ENCODE measurements at places on chromosomes 11 and 22.

GRCh38 chr11:19703211-19703610, 9.4 kb upstream of the NAV2 start:
- DNase-seq: no peak

DNA sequence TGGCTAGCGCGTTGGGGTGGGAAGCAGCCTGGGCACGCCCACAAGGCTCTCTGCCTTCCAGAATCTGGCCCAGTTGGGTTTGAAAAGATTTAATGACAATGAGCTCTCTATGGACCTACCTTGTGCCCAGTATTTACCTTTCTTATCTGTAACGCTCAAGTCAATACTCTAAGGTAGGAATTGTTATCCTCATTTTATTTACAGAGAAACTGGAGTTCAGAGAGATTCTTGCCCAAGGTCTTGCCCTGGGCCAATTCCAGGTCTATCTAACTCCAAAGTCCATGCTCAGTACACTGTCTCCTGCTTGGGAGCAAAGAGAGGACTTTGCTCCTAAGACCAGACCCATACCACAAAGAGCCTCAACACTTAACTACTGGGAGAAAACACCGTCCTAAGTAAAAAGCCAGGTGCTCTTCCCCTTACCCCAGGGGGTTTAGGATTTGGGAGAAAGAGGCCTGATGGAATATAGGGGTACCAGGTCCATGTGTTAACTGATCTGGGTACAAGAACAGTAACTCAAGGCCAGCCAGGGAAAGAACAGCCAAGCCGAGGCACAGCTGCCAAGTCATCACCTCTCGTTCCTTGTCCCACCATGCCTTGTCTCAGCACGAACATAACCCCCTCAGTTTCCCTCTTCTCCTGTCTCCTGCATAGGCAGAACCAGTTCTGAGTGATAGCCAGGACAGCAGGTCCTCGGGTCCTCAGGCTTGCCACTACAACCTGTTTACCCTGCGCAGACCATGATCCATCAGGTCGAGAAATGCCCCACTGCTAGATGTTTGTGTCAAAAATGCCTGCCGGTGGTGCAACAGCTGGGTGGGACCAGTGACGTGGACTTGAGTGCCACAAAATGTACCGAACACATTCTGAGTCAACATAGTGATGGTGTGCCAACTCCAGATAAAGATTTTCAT, 14.6 kb downstream of the APOA4 start:
- DNase-seq: no peak

DNA sequence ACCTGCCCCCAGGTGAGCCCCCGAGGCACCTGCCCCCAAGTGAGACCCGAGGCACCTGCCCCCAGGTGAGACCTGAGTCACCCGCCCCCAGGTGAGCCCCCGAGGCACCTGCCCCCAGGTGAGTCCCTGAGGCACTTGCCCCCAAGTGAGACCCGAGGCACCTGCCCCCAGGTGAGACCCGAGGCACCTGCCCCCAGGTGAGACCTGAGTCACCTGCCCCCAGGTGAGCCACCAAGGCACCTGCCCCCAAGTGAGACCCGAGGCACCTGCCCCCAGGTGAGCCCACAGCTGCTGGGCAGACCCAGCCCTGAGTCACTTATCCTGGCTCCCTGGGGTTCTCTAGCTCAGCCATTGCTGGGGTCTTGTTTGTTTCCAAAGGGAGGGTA, 36.2 kb downstream of the MUC5B start:
- no peak for DNase-seq

GRCh38 chr11:104705490-104706190, 192.6 kb downstream of the CASP12 start:
- no peak for DNase-seq

DNA sequence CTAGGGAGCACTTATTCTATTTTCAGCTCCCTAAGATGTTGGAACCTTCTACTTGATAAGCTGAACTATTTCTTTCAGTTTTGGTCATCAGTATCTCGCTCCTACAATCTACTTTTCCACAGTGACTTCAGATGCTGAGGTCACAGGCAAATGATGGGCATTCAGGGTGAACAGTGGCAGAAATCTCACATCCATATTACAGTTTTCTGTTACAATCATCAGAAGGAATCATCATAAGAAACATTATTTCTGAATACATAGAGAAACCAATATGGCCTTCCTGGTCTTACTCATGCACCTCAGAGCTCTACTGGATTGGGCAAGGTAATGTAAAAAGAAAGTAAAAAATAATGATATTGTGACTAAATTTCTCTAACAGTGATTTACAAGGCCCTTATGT, 39.4 kb upstream of the DDI1 start:
- no peak for DNase-seq

DNA sequence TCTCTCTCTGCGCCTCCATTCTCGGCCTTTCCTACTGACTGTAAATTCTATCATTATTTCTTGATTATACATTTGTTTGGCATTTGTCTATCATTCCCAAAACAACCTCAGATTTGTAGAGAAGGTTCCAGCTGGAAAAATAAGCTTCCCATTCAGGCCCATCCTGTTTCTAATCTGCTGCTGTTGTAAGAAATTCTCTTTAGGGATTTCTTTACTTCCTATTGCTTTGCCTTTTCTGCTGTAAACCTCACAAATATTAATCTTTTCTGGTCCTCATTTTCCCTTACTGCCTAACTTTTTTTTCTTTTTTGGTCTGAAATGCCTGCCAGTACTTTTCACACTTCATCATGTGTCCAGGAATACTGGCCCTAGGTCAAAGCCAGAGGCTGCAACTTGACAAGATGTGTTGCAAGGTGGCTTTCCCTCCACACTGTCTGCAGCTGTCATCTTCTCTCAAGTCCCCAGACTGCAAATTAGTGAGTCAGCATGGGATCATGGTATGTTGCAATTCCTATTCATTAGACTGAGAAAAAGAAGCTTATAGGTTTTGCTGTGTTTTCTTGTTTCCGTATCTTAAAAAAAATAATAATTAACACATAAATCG, 858.7 kb upstream of the CHORDC1 start:
- DNase-seq: no peak

DNA sequence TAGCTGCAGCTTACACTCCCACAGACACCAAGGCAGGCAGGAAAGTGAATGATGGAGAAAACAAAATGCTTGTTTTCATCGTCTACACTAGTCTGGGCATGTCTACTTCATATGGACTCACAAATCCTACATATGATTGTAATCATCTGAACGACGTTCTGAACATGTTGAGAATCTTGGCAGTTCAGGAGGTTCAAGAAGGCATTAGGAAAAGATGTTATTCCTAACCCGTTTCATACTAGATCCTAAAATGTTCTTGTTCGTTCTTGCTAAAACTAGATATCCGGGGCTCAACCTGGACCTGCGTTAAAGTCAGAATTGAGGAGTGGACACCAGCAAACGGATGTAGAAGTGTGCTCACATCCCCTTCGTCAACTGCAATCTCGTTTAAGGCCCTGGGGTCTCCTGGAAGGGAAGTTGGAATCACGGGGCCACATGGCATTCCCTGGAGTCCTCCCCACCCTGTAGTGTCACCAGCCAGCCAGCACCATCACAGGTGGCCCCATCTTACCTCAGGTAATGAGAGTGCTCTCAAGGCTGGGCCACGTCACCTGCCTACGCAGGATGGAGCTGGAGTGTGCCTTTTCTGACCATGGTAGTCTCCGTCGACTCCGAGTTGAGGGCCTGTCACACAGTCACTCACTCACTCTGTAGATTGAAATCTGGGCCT, 37.3 kb downstream of the C11orf58 start:
- no peak for DNase-seq

DNA sequence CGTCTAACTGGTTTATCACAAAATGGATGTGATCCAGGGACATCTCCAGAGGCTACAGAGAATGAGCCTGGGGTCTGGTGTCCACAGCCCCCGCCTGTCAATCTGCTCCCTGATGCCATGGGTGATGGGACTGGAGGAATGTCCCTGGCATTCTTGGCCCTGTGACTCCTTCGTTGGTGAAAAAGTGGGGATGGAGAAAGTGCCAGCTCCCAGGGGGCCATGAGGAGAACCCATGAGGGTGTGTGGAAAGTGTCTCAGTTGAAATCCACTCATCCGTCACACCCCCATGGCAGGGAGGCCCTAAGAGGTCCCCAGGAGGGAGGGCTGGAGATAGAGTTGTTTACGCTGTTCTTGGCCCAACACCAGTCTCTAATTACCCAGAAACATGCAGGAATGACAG, 322.0 kb downstream of the CTTN start:
- DNase-seq: no peak

- no peak for DNase-seq
Observed at GRCh38 chr22:25027959-25028840, 75.7 kb downstream of the KIAA1671 start.

- DNase-seq: no peak
Observed at GRCh38 chr11:1049071-1049405, 12.5 kb upstream of the MUC6 start.
